Neuronal stem cell (in vitro differentiated cells): ENCODE measurements at places on chromosomes 12 and 14.

DNA sequence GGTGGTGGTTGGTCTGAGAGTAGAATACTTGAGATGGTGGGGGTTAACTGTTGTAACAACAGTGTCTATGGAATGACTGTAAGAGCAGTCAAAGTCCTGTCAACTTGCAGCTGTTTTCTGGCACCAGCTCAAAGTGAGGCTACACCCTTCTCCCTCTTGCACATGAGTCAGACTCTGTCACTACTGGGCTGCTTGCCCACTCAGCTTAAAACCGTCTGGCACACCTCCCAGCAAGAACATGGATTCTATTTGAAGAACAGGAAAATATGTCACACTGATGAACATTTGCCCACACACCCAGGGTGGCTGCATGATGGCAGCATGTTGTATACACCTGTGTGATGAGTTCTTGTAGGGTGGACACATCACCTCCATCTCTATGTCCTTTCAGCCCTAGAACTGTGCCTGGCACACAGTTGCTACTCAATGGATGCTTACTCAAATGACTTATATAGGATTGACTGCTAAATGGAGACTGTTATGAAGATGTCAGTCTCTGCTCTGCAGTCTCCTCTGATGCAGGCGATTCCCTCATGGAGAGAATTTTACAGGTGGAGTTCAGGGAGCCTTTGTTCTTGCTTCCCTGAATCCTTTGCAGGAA, 19.3 kb upstream of the SERPINA6 start:
- no peak overlapping the region for H3K4me3 ChIP-seq
- no peak for DNase-seq
- no peaks in the 10 kb centered on the region for H3K27me3 ChIP-seq
- H3K36me3 ChIP-seq, result no peaks in the 10 kb centered on the region

GRCh38 chr14:80942191-80942600, 658 bp upstream of the CEP128 start:
- no peak overlapping the region for H3K27ac ChIP-seq
- peak; percentile 1 for DNase-seq
- no peaks in the 10 kb centered on the region for H3K27me3 ChIP-seq

DNA sequence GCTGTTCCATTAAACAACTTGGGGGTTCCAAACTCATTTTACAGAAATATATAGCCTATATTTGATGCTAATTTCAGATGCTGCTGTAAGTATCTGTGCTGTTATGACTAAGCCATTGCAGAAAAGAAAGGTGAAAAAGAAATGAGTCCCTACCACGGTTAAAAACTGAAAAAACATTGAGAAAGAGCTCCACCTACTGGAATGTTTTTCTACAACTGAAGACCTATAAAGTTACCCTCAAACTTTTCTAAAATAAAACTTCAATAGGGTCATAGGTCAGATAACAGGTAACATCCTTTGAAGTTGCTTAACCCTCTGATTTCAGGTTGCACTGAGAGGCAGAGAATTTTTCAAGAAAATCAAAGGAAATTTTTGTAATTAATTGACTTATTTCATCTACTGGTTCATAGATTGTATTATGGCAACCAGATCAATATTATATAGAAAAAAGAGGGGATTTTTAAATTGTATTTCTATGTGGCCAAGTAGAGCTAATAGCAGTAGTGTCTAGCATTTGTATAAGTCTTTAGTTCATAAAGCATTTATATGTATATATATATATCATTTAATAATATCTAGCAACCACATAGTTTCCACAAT, 279.9 kb downstream of the RPS29 start:
- H3K36me3 ChIP-seq, result no peaks in the 10 kb centered on the region
- no peak for DNase-seq
- H3K27me3 ChIP-seq, result no peaks in the 10 kb centered on the region
- H3K27ac ChIP-seq, result no peak overlapping the region
- no peak overlapping the region for H3K4me3 ChIP-seq

- DNase-seq, result no peak
- H3K27ac ChIP-seq, result no peak overlapping the region
- H3K4me3 ChIP-seq, result no peak overlapping the region
- no peaks in the 10 kb centered on the region for H3K27me3 ChIP-seq
- peaks cover 5% of the 10 kb centered on the region for H3K4me1 ChIP-seq
Observed at GRCh38 chr12:56385873-56386272, 23.2 kb upstream of the APOF start.

DNA sequence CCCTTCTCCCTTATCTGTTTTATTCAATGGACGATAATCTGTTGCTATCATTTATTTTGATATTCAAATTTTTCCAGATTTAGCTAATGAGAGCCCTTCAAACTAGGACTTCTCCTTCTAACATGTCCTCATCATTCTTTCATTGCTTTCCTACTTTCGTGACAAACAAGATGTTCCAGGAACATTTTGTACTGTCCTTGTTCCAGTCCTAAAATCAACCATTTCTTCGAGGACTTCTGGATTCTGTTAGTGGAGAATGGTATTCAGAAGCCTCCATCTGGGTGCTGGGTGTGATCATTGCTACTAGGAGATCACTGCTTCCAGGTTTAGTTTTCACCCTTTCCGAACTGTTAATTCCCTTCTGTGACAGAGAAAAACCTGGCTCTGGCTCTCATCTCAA, 29.5 kb upstream of the FBXO34 start:
- H3K27ac ChIP-seq, result no peak overlapping the region
- no peaks in the 10 kb centered on the region for H3K4me1 ChIP-seq
- no peak overlapping the region for H3K4me3 ChIP-seq
- H3K27me3 ChIP-seq, result no peaks in the 10 kb centered on the region
- no peak for DNase-seq
- H3K36me3 ChIP-seq, result no peaks in the 10 kb centered on the region

DNA sequence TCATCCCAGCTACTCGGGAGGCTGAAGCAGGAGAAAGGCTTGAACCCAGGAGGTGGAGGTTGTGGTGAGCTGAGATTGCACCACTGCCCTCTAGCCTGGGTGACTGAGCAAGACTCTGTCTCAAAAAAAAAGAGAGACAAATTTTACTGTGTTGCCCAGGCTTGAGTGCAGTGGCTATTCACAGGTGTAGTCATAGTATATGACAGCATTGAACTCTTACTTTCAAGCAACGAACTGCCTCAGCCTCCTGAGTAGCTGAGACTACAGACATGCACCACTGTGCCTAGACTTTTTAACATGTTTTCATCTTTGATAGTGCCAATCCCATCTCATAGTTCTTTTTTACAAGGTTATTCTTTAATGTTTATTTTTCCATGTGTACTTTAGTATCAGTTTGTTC, 13.7 kb downstream of the ARID2 start:
- H3K4me3 ChIP-seq, result no peak overlapping the region
- no peaks in the 10 kb centered on the region for H3K4me1 ChIP-seq
- peaks cover 64% of the 10 kb centered on the region for H3K36me3 ChIP-seq
- DNase-seq, result no peak
- no peaks in the 10 kb centered on the region for H3K27me3 ChIP-seq
- no peak overlapping the region for H3K27ac ChIP-seq

GRCh38 chr14:95356245-95356869, 36.6 kb upstream of the CLMN start:
- H3K36me3 ChIP-seq, result no peaks in the 10 kb centered on the region
- H3K4me1 ChIP-seq, result no peaks in the 10 kb centered on the region
- no peak for DNase-seq

DNA sequence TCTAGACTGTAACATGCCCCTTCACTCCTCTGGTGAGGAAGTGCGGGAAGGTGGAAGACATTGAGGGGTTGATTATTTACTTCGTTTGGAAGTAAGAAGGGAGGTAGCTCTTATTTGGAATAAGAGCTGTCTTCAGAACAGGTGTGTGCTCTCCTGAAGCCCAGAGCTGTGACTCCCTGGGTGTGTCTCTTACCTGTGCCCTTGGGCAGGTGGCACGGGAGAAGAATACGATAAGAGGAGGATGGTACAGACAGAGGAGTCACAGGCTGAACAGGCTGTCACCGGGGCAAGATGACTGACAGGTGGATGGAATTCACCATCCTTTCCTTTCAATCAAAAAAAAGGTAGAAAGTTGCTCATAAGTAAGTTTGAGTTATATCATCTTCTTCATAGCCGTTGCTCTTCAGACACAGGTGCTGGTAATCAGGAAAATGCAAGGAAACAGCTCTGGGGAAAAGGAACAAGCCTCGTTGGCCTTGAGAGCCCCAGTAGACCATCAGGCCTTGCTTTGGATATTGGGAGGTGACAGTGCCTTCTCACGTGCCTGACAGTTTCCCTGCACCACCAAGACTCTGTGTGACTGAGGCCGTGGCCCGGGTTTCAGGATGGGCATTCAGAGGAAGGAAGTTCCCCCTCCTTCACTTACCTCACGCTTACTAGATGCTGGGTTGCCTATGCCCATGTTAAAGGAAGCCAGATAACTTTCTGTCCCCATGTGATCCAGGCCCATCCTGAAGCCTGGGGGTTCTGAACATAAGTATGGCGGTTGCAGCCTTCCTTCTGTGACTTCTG, 120.4 kb downstream of the ETV6 start:
- peaks cover 14% of the 10 kb centered on the region for H3K4me1 ChIP-seq
- H3K27me3 ChIP-seq, result no peaks in the 10 kb centered on the region

GRCh38 chr14:73878436-73878835, 8.2 kb upstream of the ZNF410 start:
- H3K4me1 ChIP-seq, result no peaks in the 10 kb centered on the region
- peaks cover 1% of the 10 kb centered on the region for H3K36me3 ChIP-seq
- H3K27ac ChIP-seq, result no peak overlapping the region
- no peaks in the 10 kb centered on the region for H3K27me3 ChIP-seq
- DNase-seq, result no peak

- DNase-seq, result no peak
- peaks cover 2% of the 10 kb centered on the region for H3K4me1 ChIP-seq
- H3K36me3 ChIP-seq, result no peaks in the 10 kb centered on the region
- no peak overlapping the region for H3K4me3 ChIP-seq
- no peak overlapping the region for H3K27ac ChIP-seq
Observed at GRCh38 chr14:104296388-104297312, 158.3 kb downstream of the KIF26A start.

DNA sequence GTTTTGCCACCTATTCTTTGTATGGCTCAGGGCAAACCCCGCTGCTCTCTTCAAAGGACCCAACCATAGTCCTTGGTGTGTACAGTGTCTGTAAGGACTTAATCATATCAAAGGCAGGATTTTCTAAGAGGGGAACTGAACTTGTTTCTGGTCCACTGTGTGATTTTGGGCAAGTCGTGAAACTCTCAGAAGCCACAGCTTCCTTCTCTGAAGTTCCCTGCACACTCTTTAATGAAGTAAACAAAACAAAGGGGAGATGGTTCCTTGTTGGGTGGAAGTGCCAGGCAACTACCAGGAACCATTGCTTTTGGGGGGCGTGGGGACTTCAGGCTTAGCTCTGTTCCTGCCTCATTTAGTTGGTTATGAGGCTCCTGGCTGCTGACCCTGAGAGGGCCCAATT, 152.4 kb downstream of the VRK1 start:
- DNase-seq, result no peak
- H3K4me1 ChIP-seq, result peaks cover 5% of the 10 kb centered on the region
- H3K27me3 ChIP-seq, result peaks cover 2% of the 10 kb centered on the region
- H3K27ac ChIP-seq, result no peak overlapping the region

DNA sequence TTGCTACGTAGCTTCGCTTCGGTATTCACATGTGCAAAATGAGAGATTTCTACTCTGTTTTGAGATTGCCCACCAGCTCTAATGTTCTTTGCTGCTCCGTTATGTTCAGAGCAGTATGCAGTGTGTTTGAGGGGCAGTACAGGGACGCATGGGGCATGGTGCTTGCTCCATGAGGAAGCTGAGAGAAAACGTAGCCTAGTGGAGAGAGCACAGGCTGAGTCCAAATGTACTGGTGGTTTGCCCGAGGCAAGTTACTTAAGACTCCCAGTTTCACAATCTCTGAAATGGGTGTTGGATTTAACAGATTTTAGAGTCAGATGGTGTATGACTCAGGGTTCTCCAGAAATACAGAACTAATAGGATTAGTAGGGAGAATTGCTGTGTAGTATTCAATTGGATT, 310.5 kb downstream of the ETNK1 start:
- H3K4me1 ChIP-seq, result no peaks in the 10 kb centered on the region
- no peaks in the 10 kb centered on the region for H3K27me3 ChIP-seq

- no peak overlapping the region for H3K27ac ChIP-seq
- H3K4me3 ChIP-seq, result no peak overlapping the region
- H3K27me3 ChIP-seq, result peaks cover 33% of the 10 kb centered on the region
- DNase-seq, result no peak
Observed at GRCh38 chr12:2567711-2568110, 227.1 kb upstream of the FKBP4 start.

GRCh38 chr12:31849090-31849687, 110.0 kb upstream of the RESF1 start:
- no peak overlapping the region for H3K27ac ChIP-seq
- no peaks in the 10 kb centered on the region for H3K4me1 ChIP-seq
- no peaks in the 10 kb centered on the region for H3K27me3 ChIP-seq

DNA sequence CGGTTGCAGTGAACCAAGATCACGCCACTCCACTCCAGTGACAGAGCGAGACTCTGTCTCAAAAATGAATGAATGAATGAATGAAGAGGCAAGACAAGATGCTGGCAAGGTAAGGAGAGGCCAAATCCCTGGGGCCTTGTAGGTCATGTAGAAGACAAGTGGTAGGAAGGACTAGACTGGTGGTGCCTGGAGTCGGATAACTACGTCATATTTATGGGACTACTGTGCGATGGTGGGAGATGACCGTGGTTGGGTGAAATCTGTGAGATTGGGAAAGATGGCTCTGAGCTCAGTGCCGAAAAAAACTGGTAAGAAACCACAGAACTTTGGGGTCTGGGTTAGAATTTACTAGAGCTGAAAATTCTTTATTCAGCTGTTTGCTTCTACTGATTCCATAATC, 50.6 kb downstream of the HELB start:
- DNase-seq, result no peak
- H3K27ac ChIP-seq, result no peak overlapping the region
- no peak overlapping the region for H3K4me3 ChIP-seq
- no peaks in the 10 kb centered on the region for H3K4me1 ChIP-seq

GRCh38 chr14:86357119-86357518, 827.2 kb downstream of the FLRT2 start:
- no peak overlapping the region for H3K27ac ChIP-seq
- no peaks in the 10 kb centered on the region for H3K4me1 ChIP-seq
- no peak for DNase-seq
- no peak overlapping the region for H3K4me3 ChIP-seq
- H3K36me3 ChIP-seq, result no peaks in the 10 kb centered on the region
- no peaks in the 10 kb centered on the region for H3K27me3 ChIP-seq

DNA sequence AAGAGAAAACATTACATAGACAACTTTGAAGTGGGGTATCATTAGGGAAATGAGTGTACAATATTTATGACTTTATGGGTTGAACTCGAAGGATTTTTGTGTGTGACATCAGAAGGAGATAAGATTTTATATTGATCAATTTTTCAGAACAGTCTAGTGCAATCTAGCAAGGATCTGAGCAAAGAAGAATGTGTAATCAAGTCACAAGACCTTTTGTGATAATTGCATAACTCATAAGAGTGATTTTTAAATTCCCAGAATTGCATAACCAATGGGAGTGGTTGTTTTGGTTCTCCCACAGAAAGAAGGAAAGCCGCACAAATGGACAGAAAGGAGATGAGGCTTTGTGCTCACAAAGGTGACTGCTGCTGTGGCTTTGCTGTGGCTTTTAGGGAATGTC, 441.8 kb upstream of the FLRT2 start:
- no peak for DNase-seq
- no peaks in the 10 kb centered on the region for H3K27me3 ChIP-seq
- H3K4me1 ChIP-seq, result no peaks in the 10 kb centered on the region

DNA sequence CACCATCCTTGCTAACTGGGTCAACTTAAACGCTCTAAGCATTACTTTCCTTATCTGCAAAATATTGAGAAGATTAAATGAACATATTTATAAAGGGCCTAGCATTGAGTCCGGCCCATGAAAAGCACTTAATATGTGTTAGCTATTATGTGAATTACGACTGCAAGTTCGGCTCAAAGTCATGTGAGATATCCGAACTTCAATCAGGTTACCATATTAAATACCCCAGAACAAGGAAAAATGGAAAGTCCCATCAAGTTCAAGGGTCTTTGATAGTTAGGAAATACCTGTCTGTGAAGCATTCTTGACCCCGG, 487 bp upstream of the NRDE2 start:
- no peak overlapping the region for H3K27ac ChIP-seq
- H3K36me3 ChIP-seq, result peaks cover under 1% of the 10 kb centered on the region
- no peak for DNase-seq
- H3K4me3 ChIP-seq, result peak overlapping the region; percentile 64
- peaks cover 15% of the 10 kb centered on the region for H3K27me3 ChIP-seq
